ENCODE measurements at places on chromosomes 7 and 10.
A peak's percentile ranks its signal among the peaks of the same experiment; 100 is the strongest.

DNA sequence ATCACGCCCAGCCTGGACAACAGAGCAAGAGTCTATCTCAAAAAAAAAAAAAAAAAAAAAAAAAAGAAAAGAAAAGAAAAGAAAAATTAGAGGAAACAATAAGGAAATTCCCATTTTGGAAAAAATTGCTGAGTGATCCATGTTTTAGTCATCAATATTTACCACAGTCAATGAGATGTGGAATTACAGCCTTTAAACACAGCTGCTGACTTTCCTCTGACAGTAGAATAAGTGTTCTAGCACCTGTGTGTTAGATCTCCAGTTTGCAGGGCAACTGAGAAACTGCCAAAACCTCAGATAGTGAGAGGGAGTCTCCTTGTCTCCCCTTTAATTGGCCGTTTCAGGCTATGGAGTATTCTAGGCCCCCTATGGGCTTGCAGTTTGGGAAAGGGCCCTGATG is 520.1 kb downstream of the KCNMA1 start:
- DNase-seq: no peak

- DNase-seq: no peak
Measured at GRCh38 chr10:132601567-132601966, 64.0 kb downstream of the INPP5A start.

- peak; percentile 88 for DNase-seq
Measured at GRCh38 chr7:30478349-30479201, at the start of gene NOD1. Gene NOD1 (minus strand): TSS chr7:30478784. CDS start chr7:30456921, 21,863 bp downstream.

GRCh38 chr7:158060216-158060615 is 527.4 kb downstream of the PTPRN2 start:
- DNase-seq: no peak

GRCh38 chr7:137402536-137403352 is 59.2 kb upstream of the PTN start:
- no peak for DNase-seq

- DNase-seq: no peak
Measured at GRCh38 chr10:61835946-61836887, 65.3 kb upstream of the ARID5B start.

DNA sequence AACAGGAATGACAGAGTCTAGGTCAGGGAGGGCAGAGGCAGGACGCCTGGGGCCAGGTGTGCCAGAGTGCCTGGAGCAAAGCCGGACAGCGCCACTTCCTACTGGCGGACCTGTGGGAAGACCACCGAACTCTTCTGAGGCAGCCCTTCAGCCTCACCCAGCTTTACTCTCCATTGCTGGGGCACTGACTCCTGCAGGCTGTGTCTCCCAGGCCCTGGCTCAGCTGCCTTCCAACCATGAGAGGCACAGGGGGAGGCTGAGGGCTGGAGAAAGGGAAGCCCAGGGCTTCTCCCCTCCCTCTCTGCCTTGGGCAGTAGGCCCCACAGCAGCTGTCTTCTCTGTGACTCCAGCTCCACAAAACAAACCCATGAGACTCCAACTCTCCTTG is 139.6 kb upstream of the UNC5B start:
- no peak for DNase-seq

DNA sequence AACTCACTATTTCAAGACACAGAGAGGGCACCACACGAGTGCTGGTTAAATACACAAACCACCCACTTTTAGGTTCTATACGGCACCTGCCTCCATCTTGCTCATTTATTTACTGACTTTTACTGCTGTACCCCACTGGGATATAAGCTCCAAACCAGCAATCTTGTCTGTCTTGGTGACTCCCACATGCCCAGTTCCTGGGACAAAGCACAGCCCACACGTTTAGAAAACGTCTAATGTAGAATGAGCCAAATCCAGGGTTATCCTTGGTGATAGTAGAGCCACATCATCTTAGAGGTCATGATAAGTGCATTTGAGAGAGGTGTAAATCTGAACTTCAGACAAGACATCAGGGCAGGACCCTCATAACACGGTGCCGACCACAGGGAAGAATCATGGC is 73.5 kb downstream of the NUDCD3 start:
- no peak for DNase-seq

Data from inflammatory macrophage (primary cell).